ENCODE measurements at places on chromosomes 2 and 18.

DNA sequence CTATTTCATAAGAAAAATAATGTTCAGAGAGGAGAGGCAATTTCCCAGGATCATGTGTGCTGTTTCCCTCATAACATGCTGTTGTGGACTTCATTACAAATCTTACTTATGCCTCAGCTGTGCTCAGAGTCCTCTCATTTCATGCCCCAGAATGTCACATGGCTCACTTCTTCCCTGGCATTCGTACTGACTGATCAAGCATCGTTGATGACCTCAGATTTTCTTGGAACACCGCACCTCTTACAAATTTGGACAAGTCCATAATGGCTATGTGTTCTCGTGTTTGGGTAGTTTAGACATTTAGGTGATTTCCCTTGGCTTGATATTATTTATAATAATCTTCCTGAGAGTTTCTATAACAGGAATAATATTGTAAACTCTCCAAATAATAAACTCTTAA, 32.9 kb downstream of the SERPINB7 start:
- DNase-seq, result no peak

GRCh38 chr2:118728984-118729383, 118.5 kb downstream of the EN1 start:
- DNase-seq, result no peak

DNA sequence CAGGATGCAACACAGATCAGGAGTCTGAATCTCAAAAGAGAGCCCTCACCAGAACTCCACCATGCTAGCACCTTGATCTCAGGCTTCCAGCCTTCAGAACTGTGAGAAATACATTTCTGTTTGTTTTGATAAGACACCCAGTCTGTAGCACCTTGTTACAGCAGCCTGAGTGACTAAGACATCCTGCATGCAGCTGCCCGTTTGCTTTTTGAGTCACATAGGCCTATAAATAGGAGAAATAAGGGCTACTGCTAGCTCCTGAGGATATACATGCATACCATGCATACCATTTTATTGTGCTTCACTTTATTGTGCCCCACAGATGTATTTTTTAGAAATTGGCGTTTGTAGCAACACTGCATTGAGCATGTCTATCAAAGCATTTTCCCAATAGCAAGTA, 337.8 kb downstream of the CDH2 start:
- DNase-seq, result no peak

- DNase-seq, result no peak
Observed at GRCh38 chr18:24267878-24268277, 129.0 kb downstream of the CABYR start.

DNA sequence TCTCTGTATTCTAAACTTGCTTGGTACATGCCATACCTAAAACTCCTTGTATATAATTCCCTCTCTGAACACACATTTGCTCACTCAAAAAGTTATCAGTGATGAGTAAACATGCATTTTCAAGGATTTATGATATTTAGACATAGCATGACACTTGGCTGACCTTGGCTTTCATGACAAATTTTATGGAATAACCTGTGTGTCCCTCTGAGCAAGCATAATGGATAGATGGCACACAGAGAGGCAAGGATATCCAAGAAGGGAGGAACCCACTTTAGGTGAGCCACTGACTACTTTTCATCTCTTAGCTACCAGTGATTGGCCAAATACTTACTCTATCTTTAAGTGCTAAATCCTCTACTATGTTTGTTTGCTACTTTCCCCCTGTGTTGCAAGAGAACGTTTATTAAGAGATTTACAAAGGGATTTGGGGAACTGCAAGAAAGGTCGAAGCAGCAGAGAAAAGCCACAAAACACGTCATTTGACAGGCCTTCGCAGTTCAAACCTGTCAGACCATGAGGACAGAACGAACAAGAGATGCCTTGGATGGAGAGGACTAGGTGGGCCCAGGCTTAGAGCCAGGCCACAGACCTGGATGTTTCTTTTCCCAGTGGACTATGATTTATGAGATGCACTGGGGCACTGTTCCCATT, 379.9 kb downstream of the NBAS start:
- no peak for DNase-seq

DNA sequence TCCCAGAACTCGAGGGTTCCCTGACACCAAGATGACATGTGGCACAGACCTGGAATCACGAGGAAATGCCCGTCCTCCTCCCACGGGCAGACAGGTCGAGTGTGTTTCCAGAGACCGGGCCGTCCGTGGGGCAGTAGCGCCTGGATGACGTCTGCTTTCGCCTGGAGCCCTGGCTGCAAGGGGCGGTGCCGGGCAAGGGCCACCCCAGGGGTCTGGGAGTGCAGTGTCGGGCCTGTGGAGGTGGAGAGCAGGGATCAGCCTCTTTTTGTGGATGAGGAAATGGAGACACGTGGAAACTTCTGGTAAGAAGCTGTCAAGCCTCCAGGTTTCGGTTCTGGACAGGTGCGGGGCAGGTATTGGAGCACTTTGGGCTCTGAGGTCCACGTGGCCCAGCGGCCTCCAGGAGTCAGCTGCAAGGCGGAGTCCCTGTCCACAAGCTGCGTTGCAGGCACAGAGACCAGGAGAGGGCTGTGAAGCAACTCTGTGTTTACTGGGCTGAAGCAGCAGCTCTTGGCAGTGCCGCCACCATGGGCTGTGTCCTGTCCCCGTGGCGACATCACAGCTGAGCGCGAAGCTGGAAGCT, 25.6 kb downstream of the NFATC1 start:
- DNase-seq, result no peak

GRCh38 chr2:219352448-219353023, 20.0 kb upstream of the RESP18 start:
- peak; percentile 51 for DNase-seq

- DNase-seq, result peak; percentile 45
Observed at GRCh38 chr2:218876562-218877219, 4.0 kb upstream of the WNT10A start.
